ENCODE measurements at places on chromosomes 4 and X.

DNA sequence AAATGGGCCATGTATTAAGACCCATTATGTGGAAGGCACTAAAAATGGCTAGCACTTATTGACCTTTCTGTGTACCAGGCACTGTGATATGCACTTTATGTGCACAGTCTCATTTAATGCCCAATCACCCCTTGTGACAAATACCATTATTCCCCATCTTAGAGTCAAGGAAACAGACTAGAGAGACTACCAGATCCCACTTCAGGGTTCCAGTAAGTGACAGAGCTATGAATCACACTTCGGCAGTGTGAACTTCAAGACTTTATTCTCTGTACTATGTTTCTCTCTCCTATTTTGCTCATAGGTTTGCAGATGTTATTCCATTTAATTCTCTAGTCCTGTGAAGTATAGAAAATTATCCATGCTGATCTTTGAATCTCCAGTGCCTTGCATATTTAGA, 107.0 kb downstream of the NFKB1 start:
- DNase-seq, result no peak
- H3K4me3 ChIP-seq, result no peak overlapping the region
- no peaks in the 10 kb centered on the region for H3K27me3 ChIP-seq
- peaks cover 29% of the 10 kb centered on the region for H3K4me1 ChIP-seq
- H3K27ac ChIP-seq, result no peak overlapping the region

GRCh38 chr4:92969650-92970379, 666.0 kb downstream of the GRID2 start:
- no peaks in the 10 kb centered on the region for H3K27me3 ChIP-seq
- DNase-seq, result no peak
- H3K27ac ChIP-seq, result no peak overlapping the region
- no peaks in the 10 kb centered on the region for H3K36me3 ChIP-seq
- H3K4me3 ChIP-seq, result no peak overlapping the region

DNA sequence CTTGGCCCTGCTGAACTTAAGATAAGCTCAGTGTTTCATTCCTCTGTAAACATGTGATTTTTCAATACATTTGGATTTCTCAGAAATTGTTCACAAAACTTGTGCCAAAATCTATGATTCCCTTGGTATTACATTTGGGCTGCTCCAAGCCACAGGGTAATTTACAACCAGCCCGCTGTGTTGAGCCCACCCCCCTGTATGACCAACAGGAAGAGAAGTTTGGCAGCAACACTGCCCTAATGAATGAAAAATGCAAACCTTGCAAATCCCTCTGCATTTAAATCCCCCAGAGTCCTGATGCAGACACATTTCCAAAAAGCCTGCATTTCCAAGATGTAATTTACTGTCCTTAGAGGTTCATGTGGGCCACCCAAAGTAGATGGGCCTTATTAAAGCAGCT, 34.1 kb upstream of the GAB1 start:
- H3K27ac ChIP-seq, result no peak overlapping the region
- no peak for DNase-seq
- H3K36me3 ChIP-seq, result no peaks in the 10 kb centered on the region

DNA sequence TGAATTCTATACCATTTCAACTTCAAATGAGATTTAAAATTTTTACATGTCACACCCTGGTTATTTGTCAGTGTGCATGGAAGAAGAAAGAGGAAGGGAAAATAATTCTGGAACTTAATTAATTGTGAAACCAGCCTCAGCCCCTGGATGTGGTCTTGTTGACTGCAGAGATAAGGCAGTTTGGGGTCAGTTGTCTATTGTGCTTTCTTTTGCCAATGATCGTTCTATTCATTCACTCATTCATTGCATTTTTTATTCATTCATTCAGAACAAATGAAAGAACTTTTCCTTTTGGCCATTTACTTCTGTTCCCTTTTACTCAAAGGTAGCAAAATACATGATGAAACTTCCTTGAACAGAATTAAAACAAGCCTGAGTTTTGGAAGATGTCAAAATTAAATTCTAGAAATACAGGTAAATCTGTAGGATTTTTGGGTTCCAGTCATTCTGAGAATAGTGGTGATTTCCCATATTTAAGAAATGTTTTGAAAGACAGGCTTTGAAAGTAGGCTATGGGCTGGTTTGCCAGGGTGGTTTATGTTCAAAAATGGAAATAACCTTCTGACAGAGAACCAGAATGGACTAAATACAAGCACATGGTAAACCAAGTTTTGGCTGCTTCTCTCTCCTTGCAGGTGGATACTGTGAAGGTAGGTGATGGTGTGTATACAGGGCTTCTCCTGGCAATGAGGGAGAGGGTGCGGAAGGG, 35.7 kb downstream of the PARM1 start:
- H3K4me1 ChIP-seq, result no peaks in the 10 kb centered on the region
- no peak overlapping the region for H3K4me3 ChIP-seq

- H3K4me3 ChIP-seq, result no peak overlapping the region
- no peaks in the 10 kb centered on the region for H3K4me1 ChIP-seq
- H3K27ac ChIP-seq, result no peak overlapping the region
Measured at GRCh38 chrX:144295921-144296320, 412.1 kb downstream of the UBE2NL start.

DNA sequence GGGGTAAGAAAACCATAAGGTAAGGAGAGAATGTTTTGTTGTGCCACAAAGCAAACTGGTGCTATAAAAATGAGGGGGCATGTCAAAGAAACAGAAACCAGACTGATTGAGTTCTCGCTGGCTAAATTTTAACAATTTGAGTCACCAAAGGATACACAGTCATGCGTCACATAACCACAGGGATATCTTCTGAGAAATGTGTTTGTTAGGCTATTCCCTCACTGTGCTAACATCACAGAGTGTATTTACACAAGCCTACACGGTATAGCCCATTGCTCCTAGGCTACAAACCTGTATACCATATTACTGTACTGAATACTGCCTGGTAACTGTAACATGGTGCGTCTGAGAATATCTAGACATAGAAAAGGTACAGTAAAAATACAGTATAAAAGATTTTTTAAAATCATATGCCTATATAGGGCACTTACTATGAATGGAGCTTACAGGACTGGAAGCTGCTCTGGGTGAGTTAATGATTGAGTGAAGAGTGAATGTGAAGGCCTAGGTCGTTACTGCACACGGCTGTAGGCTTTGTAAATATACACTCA, 50.1 kb downstream of the FBXW7 start:
- H3K4me3 ChIP-seq, result no peak overlapping the region
- no peaks in the 10 kb centered on the region for H3K27me3 ChIP-seq
- H3K27ac ChIP-seq, result no peak overlapping the region
- DNase-seq, result peak; percentile 12

- no peaks in the 10 kb centered on the region for H3K27me3 ChIP-seq
- no peaks in the 10 kb centered on the region for H3K4me1 ChIP-seq
Measured at GRCh38 chrX:134718105-134718965, 60.1 kb upstream of the PLAC1 start.

- H3K36me3 ChIP-seq, result no peaks in the 10 kb centered on the region
- H3K4me1 ChIP-seq, result no peaks in the 10 kb centered on the region
- H3K4me3 ChIP-seq, result no peak overlapping the region
- DNase-seq, result no peak
Measured at GRCh38 chr4:7898385-7898784, 41.3 kb downstream of the AFAP1 start.

- H3K4me1 ChIP-seq, result no peaks in the 10 kb centered on the region
- no peaks in the 10 kb centered on the region for H3K36me3 ChIP-seq
- DNase-seq, result no peak
- H3K4me3 ChIP-seq, result no peak overlapping the region
Measured at GRCh38 chr4:83753260-83753659, 217.4 kb downstream of the GPAT3 start.

GRCh38 chr4:83535520-83536361, at the start of gene GPAT3:
Gene GPAT3, plus strand, starts transcription at chr4:83536108. Its CDS starts 515 bp downstream, at chr4:83536623.
- DNase-seq, result peak; percentile 66
- H3K4me1 ChIP-seq, result peaks cover 8% of the 10 kb centered on the region
- H3K4me3 ChIP-seq, result peak within 1 kb of the TSS; percentile 80
- no peaks in the 10 kb centered on the region for H3K36me3 ChIP-seq
- peak within 1 kb of the TSS; percentile 56 for H3K27ac ChIP-seq

DNA sequence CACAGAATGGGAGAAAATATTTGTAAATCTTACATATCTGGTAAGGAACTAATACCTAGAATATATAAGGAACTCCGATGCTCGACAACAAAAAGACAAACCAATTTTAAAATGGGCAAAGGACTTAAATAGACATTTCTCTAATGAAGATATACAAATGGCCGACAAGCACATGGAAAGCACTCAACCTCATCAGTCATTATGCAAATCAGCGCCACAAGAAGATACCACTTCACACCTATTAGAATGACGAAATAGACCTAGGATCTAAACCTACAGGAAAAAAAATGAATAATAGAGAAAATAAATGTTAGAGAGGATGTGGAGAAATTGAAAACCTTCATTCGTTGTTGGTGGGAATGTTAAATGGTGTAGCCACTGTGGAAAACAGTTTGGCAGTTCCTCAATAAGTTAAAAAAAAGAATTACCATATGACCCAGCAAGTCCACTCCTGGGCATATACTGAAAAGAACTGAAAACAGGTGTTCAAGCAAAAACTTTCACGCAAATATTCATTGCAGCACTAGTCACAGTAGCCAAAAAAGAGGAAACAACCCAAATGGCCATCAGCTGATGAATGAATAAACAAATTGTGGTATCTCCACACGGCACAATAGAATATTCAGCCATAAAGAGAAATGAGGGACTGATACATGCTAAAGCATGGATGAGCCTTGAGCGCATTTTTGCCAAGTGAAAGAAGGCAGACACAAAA, 57.3 kb upstream of the WDR19 start:
- no peak overlapping the region for H3K27ac ChIP-seq
- no peak for DNase-seq
- H3K27me3 ChIP-seq, result no peaks in the 10 kb centered on the region
- no peaks in the 10 kb centered on the region for H3K36me3 ChIP-seq

DNA sequence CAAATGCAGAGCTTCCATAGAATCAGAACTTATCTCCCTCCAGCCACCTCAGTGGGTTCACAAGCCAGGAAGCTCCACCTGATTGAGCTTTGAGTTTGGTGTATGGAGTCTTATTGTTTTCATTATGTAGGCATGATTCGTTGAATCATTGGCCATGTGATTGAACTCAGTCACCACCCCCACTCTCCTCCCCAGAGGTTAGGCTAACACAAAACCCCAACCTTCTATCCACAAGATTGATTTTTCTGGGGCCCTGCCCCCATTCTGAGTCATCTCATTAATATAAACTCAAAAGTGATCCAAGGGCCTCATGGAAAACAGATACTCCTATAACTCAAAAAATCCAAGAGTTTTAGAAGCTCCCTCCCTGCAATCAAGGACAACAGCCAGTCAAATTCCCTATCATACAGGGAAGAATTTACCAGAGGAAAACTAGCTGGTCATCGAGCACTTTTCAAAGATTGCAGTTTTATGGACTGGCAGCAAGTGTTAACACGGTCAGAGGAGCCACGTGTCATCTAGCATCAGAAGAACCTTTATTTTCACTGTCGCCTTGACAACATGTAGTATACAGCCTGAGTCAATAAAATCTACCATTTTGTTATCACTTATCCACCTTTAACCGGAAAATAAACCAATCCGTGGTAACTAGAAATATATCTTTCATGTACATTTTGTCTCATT, 35.9 kb upstream of the GUCY1B1 start:
- H3K4me3 ChIP-seq, result no peak overlapping the region
- H3K27ac ChIP-seq, result no peak overlapping the region
- DNase-seq, result no peak

GRCh38 chr4:136012220-136012619, 1520.1 kb downstream of the PCDH18 start:
- no peak for DNase-seq
- no peak overlapping the region for H3K4me3 ChIP-seq
- H3K27me3 ChIP-seq, result no peaks in the 10 kb centered on the region
- H3K36me3 ChIP-seq, result no peaks in the 10 kb centered on the region

GRCh38 chr4:2786794-2787229, 6.1 kb upstream of the SH3BP2 start:
- H3K27ac ChIP-seq, result peak overlapping the region; percentile 80
- no peaks in the 10 kb centered on the region for H3K36me3 ChIP-seq
- no peak for DNase-seq
- H3K4me3 ChIP-seq, result no peak overlapping the region
- H3K4me1 ChIP-seq, result peaks cover 25% of the 10 kb centered on the region
- no peaks in the 10 kb centered on the region for H3K27me3 ChIP-seq

- no peaks in the 10 kb centered on the region for H3K36me3 ChIP-seq
- H3K27me3 ChIP-seq, result no peaks in the 10 kb centered on the region
- DNase-seq, result no peak
- no peak overlapping the region for H3K27ac ChIP-seq
- no peak overlapping the region for H3K4me3 ChIP-seq
- no peaks in the 10 kb centered on the region for H3K4me1 ChIP-seq
Measured at GRCh38 chr4:107050525-107051135, 14.5 kb upstream of the DKK2 start.

GRCh38 chr4:64582492-64582891, 173.2 kb upstream of the TECRL start:
- no peaks in the 10 kb centered on the region for H3K4me1 ChIP-seq
- no peak overlapping the region for H3K27ac ChIP-seq
- H3K27me3 ChIP-seq, result no peaks in the 10 kb centered on the region
- H3K4me3 ChIP-seq, result no peak overlapping the region

GRCh38 chr4:37889849-37890800, 759 bp upstream of the TBC1D1 start:
- DNase-seq, result peak; percentile 24
- peak overlapping the region; percentile 8 for H3K27ac ChIP-seq
- no peaks in the 10 kb centered on the region for H3K27me3 ChIP-seq
- peaks cover 25% of the 10 kb centered on the region for H3K4me1 ChIP-seq

- no peak overlapping the region for H3K27ac ChIP-seq
- H3K27me3 ChIP-seq, result no peaks in the 10 kb centered on the region
- no peak overlapping the region for H3K4me3 ChIP-seq
- no peaks in the 10 kb centered on the region for H3K36me3 ChIP-seq
Measured at GRCh38 chr4:16067515-16067914, 16.3 kb downstream of the PROM1 start.

GRCh38 chr4:56245547-56246232, 141.6 kb downstream of the AASDH start:
- H3K27ac ChIP-seq, result no peak overlapping the region
- H3K4me1 ChIP-seq, result no peaks in the 10 kb centered on the region
- H3K36me3 ChIP-seq, result no peaks in the 10 kb centered on the region
- no peak overlapping the region for H3K4me3 ChIP-seq

DNA sequence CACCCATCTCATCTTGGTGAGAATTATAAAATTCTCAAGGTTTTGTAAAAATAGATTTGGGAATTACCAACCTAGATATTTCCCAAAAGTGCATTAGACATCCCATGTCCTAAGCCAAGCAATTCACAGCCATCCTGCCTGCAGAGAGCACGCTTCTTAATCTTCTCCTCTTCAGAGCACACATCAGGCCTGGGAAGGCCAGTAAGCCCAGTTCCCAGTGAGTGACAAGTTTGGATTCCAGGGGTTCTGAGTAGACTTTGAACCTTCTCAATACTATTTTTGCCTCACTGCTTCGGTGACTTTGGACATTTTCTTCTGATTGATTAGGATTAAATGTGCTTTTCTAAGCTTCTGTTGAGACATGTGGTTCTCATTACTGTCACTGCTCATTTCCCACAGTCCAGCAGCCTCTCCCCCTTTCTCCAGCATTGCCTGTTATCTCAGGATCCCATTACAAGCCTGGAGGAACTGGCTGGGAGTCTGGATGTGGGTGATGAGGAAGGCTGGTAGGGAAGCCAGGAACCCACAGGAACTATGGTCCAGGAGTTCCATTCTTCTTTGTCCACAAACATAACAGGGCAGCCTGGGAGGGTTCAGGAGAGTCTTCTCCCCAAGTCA, 56.4 kb upstream of the TMEM150C start:
- H3K27ac ChIP-seq, result no peak overlapping the region
- H3K36me3 ChIP-seq, result no peaks in the 10 kb centered on the region
- H3K27me3 ChIP-seq, result no peaks in the 10 kb centered on the region
- H3K4me1 ChIP-seq, result no peaks in the 10 kb centered on the region
- no peak overlapping the region for H3K4me3 ChIP-seq

- H3K27ac ChIP-seq, result no peak overlapping the region
- no peaks in the 10 kb centered on the region for H3K36me3 ChIP-seq
- no peaks in the 10 kb centered on the region for H3K27me3 ChIP-seq
Measured at GRCh38 chr4:174537634-174538033, 15.3 kb upstream of the HPGD start.

Measured in naive thymus-derived CD4-positive, alpha-beta T cell (primary cell).